Tibial nerve (tissue), 4 donors: ENCODE measurements at places on chromosomes 11 and 22.

DNA sequence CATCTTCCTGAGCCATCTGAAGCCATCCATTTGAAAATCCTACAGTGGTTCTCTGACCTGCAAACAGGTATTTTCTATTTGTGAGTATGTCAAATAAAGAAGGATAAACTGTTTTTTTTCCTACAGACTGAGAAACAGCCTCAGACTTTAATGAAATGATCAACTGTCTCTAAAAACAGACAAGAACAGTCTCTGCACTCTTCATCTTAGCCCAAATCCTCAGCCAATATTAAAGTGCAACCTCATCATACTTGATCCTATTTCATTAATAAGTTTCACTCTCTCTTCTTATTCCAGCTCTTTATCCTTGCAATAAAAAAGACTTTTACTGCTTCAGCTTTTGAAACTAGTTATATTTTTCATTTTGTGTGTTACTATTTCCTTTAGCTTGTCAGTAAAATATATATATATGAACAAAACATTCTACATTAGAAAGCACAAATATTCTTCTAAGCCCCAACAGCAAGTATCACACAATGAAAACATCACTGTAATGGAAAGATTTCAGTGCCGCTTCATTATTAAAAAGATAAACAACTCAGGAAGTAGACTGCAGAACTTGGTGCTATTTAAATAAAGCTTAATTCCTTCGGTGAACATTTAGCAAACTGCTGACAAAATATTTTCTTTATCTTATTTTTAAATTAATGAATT lies 45.5 kb upstream of the FAT3 start:
- no peak for DNase-seq

- no peak for DNase-seq
Observed at GRCh38 chr22:49760280-49760629, 67.4 kb downstream of the BRD1 start.

DNA sequence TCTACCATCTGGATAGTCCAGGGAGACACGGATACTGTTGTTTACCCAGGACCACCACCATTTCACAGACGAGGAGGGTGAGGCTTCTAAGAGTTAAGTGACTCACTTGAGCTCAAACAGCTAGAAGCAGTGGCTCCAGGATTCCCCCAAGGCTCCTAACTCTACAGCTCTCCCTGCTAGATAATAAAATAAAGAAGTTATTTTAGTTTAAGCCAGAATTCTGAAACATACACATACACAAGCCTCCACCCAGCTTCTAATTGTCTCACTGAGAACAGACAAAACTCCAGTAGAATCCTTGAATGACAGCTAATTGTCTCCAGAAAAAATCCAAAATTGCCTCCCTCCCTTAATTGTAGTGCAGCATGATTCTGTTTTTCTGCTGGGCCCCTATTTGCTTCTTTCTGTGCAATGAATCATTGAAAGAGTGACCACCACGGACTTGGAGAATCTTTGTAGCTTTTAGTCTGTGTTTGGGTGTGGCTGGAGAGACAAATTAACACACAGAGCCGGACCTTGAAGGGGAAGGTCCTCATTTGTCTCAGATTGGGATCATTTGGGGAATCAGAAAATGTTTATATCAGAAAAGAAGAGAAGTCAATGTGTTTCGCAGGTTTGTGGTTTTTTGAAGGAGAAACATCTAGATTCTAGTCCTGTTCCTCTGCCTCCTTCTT lies 64.9 kb downstream of the COMMD9 start:
- DNase-seq, result no peak

GRCh38 chr22:41799486-41800347 lies 762 bp upstream of the CCDC134 start:
- peak; percentile 18 for DNase-seq

GRCh38 chr22:20972933-20973577 lies 6.0 kb downstream of the AIFM3 start:
- DNase-seq, result no peak

- DNase-seq, result no peak
Observed at GRCh38 chr11:45446998-45447397, 160.9 kb upstream of the SYT13 start.

DNA sequence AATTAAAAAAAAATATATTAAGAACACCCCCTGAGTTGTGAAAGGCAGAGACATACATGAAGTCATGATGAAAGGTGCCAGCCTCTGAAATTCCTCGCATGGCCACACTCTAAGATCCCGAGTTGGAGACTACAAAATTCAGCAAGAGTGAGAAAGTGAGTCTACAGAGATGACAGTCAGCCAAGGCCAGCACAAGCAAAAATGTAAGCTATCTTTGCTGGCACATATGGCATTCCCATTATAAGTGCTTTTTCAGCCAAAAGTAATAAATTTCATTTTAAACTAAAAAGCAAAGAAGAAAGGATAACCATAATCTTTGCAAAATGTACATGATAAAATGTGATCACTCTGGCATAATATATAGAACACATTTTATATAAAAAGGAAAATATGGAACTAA lies 40.6 kb downstream of the FANCF start:
- no peak for DNase-seq
